Stimulated activated CD4-positive, alpha-beta T cell treated with anti-CD3 and anti-CD28 coated beads, Interleukin-1b, Interleukin-23, amount 100 ng/mL, for 1 hour (primary cell): ENCODE measurements at places on chromosomes 5 and 9.
A peak's percentile ranks its signal among the peaks of the same experiment; 100 is the strongest.

GRCh38 chr9:13919401-13919800 is 394.5 kb downstream of the NFIB start:
- DNase-seq: no peak

- no peak for DNase-seq
These were observed 5.6 kb downstream of the RAD23B start for GRCh38 chr9:107288701-107289100.

DNA sequence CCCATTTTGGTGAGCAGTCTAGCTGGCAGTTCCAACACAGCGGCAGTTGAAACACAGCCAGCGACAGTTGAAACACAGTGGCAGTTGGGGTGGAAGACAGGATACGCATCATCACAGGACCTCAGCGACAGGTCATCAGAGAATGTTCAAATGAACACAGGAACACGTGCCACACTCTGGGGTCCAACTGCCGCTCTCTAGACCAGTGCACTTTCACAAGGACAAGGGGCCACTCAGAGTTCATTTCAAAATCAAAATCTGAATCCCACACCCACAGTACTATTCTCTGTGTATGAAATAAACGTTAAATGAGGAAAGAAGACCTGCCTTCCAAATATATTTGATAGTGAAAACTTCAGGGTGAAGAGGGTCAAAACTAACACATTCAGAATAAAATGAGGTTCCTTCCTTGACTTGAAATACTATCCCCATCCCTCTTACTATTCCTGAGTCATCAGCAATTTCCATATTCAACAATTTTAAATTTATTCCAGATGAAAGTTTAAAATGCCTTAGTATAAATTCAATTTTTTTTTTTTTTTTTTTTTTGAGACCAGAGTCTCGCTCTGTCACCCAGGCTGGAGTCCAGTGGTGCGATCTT is 53.0 kb upstream of the SIMC1 start:
- DNase-seq: no peak

DNA sequence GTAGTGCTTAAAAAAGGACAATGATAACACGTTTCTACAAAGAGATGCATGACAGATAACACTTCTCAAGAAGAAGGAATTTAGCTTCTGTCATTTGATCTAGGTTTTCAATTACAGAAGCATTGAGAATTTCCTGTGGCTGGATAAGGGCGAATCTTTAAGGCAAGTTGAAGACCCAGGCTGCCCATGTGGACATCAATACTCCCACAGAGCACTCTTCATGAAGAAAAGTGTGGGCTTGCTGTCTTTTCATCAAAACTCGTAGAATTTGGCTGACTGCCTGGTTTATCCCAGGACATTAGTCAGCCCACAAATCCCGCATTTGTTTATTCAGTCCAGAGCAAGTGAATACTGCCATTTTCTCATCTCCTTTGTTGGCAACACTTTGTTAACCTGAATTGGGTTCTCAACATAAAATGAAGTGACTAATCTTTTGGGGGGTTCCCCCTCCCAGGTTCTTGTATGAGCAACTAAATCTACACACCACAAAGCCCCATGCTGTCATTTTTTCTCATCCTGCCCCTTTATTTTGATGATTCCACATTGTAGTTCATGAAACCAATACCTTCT is 43.4 kb upstream of the CDKN2B start:
- no peak for DNase-seq

DNA sequence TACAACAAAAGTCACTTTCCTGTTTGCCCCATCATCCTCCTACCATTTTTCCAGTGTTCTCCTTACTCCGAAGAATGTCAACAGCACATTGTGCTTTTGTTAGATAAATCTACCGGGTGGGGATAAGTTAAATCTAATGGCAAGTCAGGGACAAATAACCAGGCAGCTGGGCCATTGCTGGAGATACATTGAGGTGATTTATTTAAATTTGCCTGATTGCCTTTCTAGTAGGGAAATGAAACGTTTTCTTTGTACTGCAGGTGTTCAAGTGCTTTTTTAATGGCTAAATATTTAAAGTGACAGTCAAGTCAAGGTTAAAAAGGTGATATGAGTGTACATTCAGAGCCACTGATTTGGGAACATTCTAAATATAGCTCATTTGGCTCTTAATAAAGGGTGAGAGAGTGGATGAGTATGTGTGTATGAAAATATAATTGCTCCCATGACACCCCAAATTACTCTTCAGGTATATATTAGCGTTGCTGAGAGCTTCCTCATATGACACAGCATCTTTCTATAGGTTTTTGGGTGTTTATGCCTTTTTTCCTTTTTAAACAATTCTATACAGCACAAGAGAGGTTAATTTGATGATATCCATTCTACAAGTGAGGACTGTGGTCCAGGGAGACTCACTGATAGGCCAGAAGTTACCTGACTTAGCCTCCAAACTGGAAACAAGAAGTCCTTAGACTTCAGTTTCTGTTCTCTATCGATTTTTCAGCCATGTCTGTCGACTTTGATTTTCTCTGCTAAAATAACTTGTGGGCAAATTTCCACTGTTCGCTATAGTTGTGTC is 51.9 kb downstream of the DMRT2 start:
- no peak for DNase-seq

DNA sequence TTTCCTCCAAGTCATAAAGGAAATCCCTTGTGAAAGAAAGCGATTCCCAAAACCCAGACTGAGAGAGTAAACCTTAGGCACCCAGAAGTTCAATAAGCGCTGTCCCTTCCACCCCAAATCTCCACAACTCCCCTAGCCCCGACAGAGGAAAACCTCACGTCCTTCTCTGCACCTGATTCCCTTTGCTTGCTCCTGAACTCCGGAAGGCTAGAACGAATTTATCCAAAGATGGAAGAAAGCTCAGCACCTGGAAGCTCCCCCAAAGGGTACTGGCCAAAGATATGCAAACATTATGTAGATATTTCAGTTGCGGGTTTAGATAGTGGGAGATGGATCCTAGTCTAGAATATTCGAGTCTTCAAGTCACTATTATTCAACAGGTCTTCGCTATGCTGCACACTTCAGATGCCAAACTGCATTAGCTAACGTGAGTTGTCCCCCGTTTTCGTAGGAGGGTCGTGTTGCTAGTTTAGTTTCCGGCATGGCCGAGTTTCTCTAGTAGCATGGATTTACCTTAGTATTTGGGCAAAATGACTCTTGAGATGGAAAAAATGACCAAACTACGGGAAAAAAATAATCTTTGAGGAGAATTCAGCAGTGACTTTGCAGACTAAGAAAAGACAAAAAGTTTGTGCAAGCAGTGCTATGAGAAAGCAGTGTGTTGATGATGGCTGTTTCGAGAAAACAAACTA is 27.7 kb downstream of the NR2F1 start:
- DNase-seq: no peak

- no peak for DNase-seq
These were observed 92.7 kb downstream of the DAB2IP start for GRCh38 chr9:121744002-121744686.

GRCh38 chr9:35096035-35096849 is at the start of gene PIGO:
Gene PIGO, minus strand, starts transcription at chr9:35096591. Its CDS starts 1,026 bp downstream, at chr9:35095565.
- peak; percentile 72 for DNase-seq

DNA sequence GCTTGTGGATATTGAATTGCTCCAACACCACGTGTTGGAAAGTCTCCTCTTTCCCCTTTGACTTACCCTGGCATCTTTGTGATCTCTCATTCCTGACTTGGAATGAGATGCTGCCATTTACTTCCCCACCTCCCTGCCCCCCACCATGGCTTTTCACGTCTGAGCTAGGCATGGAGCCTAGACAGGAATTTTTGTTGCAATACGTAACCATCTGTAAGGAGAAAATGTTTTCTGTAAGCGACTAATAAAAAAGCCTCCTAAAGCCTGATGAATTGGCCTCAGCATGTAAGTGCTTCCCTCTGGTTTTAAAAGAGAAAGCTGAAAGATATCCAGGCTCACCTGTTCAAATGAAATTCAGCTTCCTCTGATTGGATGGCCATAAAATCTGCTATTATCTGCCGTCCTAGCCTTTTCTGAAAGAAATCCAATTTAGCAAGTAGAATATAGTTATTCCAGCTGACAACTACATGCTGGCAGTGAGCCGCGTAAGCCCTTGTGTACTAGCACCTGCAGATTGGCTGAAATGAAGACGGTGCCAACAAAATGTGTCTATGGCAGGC is 200.1 kb downstream of the NSG2 start:
- no peak for DNase-seq

DNA sequence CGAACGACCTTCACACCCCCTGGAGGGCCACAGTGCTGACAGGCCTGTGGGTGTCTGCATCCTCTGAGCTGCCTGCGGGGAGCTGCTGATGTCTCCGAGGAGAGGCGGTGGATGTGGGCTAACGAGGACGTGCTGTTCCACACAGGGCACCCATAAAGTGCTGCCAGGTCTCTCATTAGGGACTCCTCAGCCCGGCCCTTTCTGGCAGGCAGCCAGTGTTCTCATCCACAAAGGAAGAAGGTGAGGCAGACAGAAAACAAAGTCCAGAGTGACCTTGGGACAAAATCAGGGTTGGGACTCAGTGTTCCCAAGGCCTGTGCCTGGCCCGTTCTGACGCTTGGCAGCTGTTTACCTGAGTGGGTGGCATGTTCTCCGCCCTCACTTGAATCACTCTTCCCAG is 29.3 kb downstream of the CARTPT start:
- DNase-seq: no peak

GRCh38 chr9:131545786-131546335 is 538 bp downstream of the PRRT1B start:
- no peak for DNase-seq

DNA sequence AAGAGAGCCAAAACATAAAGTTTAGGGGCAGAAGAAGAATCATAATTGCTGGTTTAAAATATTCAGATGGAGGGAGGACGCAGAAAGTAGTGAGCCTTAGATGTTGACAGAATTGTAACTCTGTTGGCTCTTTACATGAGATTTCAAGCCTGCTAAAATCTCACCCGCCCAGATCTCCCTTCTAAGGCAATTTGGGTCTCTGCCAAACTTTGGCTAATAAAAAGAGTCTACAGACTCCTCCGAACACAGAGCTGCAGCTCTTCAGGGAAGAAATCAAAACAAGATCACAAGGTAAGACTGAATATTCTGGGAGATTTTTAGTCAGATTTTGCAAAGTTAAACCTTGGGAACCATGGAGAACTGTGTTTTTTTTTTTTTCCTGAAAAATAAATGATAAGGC is at the start of gene IL33:
Gene IL33, plus strand, starts transcription at position 246 of the 400 bp plus-strand sequence. CDS start 25,888 bp downstream, outside the sequence.
- DNase-seq: no peak

DNA sequence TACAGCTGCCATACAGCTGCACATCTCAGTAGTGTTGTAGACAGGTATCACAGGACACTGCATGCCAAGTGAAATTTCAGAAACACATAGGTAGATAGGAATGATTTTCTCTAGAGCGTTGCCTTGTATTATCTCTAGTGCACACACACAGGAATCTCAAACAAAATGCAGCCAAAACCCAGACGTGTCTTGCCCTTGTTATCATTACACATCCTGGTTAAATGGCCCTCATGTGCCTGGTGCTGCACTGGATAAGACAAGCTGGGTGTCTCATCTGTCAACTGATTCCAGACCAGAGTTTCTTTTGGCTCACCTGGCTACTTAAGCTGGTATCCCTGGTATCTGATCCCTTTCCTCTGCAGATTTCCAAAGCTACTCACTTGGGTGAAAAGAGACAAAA is 59.7 kb downstream of the SAXO1 start:
- DNase-seq: no peak

DNA sequence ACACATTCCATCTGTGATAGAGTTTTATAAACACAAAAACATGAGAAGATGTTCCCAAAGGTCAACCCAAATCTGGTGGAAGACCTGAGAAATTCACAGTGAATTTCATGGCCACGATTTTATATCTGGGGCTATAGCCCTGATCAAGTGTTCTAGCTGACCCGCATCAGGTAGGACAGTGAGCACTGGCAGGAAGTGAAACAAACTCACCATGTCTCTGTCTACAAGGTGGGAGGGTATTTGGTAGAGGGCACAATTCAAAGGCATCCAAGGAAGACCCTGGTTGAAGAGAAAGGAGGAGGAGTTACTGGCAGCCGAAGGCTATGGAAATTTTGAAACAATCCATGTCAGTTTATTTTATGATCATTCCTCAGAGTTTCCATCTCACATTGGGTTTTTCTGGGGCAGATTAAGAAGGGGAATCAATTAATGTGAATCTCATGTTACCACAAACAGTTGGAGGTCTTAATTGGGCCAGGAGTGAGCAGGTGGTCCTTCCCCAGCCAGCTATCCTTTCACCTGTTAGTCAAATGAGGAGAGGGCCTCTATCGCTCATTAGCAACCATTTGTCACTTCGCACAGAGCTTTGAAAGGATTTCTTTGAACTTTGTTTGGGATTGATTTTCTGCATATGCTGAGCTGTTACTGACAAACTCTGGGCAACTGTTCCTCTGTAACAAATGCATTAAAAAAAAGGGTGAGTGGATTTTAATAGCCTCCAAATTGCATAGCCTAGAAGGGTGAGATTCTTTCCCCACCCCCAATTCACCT is 612.0 kb upstream of the CLINT1 start:
- no peak for DNase-seq
